ENCODE measurements at places on chromosomes 12 and 14. TPM values are rescaled to one million over a fixed set of nuclear protein-coding genes. Genes with fewer than 3 reads are reported as not detected.

TAS2R20 gene
- total RNA-seq = 0.54 TPM

DEPDC4 gene
- total RNA-seq = 4.8 TPM

CEBPE gene
- not detected for total RNA-seq

BCL11B gene
- 5.9 TPM for total RNA-seq

SNAPC1 gene
- total RNA-seq = 9.6 TPM

ARHGDIB gene
- 0.82 TPM for total RNA-seq

ATP6V1D gene
- total RNA-seq = 76.3 TPM

ZNF10 gene
- 13.7 TPM for total RNA-seq

KRT73 gene
- not detected for total RNA-seq

GPR33 gene
- total RNA-seq = not detected

CFAP54 gene
- 0.17 TPM for total RNA-seq

FBLN5 gene
- total RNA-seq = 3.5 TPM

PLA2G1B gene
- not detected for total RNA-seq

KLRC2 gene
- not detected for total RNA-seq

TMPRSS12 gene
- not detected for total RNA-seq

KRT85 gene
- total RNA-seq = not detected

MMP17 gene
- total RNA-seq = 34.4 TPM

FGF6 gene
- not detected for total RNA-seq

MYF6 gene
- total RNA-seq = not detected

Measured in H1 (cell line).